ENCODE measurements at places on chromosomes 7 and 10.

DNA sequence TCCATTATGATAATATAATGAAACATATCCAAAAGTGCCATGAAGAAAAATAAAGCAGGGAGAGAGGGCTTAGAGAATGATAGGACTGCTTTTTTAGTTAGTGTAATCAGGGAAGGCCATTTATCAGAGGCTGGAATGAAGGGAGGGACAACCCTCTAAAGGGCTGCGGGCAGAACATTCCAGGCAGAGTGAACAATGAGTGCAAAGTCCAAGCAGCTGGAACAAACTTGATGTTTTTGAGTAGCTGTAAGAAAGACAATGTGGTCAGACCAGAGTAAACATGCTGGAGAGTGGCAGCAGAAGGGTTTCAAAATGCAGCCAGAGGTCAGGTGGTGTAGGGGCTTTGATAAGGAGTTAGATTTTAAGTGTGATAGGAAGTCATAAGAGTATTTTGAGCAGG, 65.6 kb upstream of the CCDC6 start:
- DNase-seq, result peak; percentile 19

GRCh38 chr10:308572-309085, 173.4 kb downstream of the ZMYND11 start:
- no peak for DNase-seq

GRCh38 chr10:97278491-97278989, 13.9 kb downstream of the ARHGAP19 start:
- DNase-seq, result peak; percentile 73

- no peak for DNase-seq
Observed at GRCh38 chr7:77222065-77222464, 22.4 kb upstream of the FGL2 start.

DNA sequence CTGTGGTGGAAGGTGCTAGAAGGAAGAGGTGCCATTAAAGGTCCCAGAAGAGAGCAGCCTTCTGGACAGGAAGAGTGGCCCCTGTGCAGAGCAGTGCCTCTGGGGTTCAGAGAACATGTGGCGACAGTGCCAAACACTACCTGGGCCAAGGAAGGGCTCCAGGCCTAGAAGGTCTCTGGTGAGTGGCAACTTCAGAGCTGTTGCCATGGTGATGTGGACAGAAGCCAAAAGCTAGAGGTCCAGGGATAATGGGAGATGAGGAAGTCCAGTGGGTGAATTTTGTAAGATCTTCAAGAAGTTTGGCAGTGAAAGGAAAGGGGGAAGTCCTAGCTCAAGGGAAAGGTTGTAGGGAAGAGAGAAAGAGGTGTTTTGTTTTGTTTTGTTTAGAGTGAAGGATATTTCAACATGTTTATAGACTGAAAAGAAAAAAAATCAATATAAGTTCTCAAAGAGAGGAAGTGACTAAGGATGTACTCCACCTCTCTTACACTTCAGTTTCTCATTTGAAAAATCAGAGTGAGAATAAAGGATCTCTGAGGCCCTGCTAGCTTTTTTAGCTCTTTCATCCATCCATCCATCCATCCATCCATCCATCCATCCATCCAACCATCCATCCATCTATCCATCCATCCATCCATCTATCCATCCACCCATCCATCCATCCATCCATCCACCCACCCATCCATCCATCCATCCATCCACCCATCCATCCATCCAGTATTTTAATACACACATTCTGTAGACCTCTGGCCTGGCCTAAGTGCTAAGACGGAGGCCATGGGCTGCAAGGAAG, 77.1 kb upstream of the DUSP5 start:
- DNase-seq, result no peak

DNA sequence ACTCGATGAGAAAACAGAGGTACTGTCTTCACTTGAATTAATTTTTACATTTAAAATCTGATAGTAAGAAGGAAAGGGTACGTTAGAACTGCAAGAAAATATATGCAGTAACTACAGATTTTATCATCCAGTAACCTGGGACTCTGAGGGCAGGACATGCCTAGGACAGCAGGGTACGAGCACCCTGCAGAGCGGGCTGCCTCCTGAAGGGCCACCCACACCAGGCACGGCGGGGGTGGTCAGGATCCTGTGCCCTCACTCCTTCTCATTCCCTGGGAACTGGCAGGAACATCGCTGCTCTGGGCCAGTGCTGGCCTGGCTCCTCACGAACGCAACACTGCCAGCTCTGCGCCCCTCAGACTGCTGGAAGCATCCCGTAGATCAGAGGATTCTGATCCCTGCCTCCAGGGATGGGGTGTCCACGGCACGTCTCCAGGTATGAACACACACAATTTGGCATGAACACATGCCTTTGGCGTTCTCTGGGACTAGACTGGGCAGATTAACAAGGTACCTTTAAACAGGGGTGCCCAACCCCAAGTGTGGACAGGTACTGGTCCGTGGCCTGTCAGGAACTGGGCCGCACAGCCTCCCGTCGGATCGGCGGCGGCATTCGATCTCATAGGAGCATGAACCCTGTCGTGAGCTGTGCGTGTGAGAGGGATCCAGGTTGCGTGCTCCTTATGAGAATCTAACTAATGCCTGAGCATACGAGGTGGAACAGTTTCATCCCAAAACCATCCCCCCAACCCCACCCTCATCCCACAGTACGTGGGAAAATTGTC, 99.3 kb upstream of the FAM20C start:
- DNase-seq, result no peak

- DNase-seq, result no peak
Observed at GRCh38 chr10:24480447-24480846, 243.2 kb downstream of the ARHGAP21 start.

- no peak for DNase-seq
Observed at GRCh38 chr7:99272476-99273045, at the start of gene MYH16. MYH16 (plus strand) TSS chr7:99272839.

GRCh38 chr7:23353172-23353571, 54.0 kb downstream of the MALSU1 start:
- peak; percentile 80 for DNase-seq

- no peak for DNase-seq
Observed at GRCh38 chr10:124942317-124943169, 620 bp downstream of the ZRANB1 start.

GRCh38 chr7:93232673-93233018, 480 bp downstream of the VPS50 start:
- DNase-seq, result no peak

GRCh38 chr7:92253251-92253650, 7.5 kb downstream of the ANKIB1 start:
- DNase-seq, result no peak

GRCh38 chr7:2165610-2166594, 66.8 kb downstream of the MAD1L1 start:
- no peak for DNase-seq

DNA sequence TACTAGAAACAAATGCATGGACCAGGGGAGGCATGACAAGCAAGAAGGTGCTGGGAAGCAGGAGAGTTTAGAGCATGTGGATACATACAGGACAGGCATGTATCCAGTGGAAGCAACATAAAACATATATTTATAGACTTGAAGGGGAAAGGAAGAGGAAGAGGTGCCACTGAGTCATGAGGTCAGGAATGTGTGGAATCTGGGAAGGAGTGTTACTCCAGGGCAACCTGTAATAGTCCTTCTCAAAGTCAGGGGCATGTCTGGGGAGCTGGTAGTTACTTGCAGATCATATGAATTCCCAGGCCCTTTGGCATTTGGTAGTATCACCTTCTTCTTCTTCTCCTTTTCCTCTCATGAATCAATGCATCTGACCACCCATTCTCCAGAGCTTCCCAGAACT, 246.6 kb downstream of the XPNPEP1 start:
- no peak for DNase-seq

DNA sequence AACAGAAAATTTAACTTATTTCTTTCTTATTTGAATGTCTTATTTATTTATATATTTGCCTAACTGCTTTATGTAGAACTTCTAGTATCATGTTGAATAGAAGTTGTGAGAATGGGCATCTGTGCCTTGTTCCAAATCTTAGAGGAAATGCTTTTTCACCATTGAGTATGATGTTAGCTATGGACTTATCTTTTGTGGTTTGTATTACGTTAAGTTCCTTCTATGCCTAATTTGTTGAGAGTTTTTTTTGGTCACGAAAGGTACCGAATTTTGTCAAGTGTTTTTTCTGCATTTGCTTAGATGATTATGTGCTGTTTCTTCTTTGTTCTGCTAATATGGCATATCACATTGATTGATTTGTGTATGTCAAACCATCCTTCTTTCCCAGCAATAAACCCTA, 161.0 kb upstream of the TRIM24 start:
- no peak for DNase-seq

DNA sequence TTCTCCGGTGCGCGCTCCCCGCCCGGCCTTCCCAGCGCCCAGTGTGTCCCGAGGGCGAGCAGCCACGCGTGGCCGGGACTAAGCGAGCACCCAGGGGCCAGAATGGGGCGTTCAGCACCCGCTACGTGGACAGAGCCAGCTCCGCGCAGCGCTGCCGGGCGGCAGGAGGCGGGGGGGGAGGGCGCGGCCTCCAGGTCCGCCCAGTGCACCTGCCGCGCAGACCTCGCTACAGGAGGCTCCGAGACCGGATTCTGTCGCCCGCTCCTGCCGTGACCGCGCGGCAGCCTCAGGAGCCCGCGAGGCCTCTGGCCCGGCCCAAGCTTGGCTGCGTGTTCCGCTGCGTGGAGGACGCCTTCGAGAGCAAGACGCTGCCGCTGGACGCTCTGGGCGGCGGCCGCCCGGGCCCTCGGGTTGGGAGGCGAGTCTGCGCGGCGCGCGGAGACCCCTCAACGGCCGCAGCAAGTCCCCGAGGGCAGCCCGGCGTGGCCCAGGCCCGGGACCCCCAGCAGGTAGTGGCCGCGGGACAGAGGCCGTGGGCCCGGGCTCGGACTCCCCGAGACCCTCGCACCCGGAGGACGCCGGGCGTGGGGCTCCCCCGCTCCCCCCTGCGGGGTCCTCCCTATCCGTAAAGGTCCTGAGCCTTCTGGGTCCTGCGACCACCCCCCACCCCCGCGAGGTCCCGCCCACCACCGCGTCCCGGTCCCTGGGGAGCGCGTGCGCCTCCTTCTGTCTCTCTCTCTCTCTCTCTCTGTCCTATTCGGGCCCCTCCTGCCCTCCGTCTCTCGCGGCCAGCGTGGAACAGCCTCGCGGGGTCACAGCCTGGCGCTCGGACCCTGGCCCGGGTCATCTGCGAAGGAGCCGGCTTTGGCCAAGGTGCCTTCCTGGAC, 904 bp upstream of the DPYSL4 start:
- no peak for DNase-seq

- no peak for DNase-seq
Observed at GRCh38 chr7:57821438-57822382, 371.7 kb downstream of the ZNF716 start.
